Left renal pelvis (tissue), 4 donors: ENCODE measurements at places on chromosomes 2 and 18.

GRCh38 chr18:48572402-48573126 lies 33.7 kb downstream of the CTIF start:
- no peak for DNase-seq

DNA sequence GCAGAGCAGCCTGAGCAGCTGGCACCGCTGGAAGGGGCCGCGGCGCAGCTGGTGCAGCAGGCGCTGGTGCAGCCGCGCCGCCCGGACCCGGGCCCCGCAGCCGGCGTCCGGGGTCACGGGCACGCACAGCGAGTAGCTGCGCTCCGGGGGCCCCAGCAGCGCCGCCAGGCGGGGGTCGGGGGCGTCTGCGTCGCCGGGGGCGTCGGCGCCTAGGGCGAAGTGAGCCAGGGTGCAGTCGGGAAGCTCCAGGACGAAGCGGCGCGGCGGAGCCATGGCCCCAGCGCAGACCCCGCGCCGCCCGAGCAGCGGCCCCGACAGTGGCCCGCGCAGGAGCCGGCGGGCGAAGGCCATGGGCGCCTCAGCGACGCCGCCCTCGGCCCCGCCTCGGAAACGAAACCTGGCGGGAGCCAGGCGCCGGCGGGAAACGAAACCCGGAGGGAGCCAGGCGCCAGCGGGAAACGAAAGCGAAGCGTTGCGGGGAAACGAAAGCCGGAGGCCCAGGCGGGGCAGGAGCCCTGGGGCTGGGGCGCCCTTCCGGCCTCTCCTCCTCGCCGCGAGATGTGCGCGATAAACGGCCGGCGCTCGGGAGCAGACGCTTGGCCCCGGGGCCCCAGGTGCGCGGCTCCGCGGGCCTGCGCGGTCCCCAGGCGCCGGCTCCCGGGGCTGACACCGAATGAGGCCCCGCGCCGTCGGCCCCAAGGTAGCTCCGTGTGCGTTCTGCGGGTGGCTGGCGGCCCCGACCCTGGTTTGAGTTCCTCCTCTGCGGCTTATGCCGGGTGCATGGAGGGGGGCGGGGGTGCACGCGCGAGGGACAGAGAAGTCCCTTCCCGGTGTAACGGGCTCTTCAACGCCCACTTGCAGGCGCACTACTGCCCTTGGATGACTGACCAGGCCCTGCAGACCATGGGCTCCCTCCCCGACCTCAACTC lies at the start of gene CMPK2:
TSS of gene CMPK2 (minus strand) at position 562 of the 929 bp plus-strand sequence. CDS start at position 351, 211 bp downstream.
- DNase-seq: peak; percentile 41

DNA sequence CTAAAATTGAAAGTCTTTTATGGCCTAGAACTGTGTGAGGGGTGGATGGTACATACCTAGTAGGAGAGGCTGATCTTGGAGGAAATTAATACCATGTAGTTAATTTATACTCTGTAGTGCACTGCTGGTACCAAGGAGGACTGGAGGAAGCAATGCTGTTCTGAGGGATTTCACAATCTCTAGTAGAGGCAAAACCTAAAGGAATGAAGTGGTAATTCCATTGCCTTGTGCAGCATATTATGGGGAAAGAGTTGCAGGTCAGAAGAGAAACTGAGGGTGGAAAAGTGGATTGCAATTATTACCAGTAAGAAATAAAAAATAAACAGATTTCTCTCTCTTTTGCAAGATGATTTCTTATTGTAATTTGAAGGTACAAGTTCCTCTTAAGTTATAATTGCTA lies 2.2 kb downstream of the ABI2 start:
- DNase-seq: no peak

DNA sequence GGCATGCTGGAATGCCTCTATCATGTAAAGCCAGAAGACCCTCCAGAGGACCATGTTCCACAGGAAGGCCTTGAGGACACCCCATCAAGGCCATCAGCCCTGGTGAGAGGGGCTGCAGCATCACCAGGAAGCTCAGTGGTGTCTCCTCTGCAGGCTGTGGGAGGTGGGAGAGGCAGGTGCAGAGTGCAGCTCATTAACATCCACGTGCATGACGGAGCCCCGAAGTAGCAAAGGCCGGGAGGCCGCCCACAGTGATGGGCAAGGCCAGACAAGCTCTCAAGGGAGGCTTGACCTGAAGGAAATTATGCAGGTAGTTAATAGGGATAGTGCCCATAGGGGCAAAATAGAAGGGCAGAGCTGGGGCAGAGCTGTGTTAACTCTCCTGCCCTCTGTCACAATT lies 30.3 kb upstream of the SMCHD1 start:
- no peak for DNase-seq

GRCh38 chr2:28821295-28821958 lies 10.8 kb downstream of the SPDYA start:
- DNase-seq: peak; percentile 26

GRCh38 chr2:98944775-98945174 lies 8.8 kb upstream of the CRACDL start:
- no peak for DNase-seq
